Effector CD8-positive, alpha-beta T cell (primary cell): ENCODE measurements at places on chromosomes 4 and X.

DNA sequence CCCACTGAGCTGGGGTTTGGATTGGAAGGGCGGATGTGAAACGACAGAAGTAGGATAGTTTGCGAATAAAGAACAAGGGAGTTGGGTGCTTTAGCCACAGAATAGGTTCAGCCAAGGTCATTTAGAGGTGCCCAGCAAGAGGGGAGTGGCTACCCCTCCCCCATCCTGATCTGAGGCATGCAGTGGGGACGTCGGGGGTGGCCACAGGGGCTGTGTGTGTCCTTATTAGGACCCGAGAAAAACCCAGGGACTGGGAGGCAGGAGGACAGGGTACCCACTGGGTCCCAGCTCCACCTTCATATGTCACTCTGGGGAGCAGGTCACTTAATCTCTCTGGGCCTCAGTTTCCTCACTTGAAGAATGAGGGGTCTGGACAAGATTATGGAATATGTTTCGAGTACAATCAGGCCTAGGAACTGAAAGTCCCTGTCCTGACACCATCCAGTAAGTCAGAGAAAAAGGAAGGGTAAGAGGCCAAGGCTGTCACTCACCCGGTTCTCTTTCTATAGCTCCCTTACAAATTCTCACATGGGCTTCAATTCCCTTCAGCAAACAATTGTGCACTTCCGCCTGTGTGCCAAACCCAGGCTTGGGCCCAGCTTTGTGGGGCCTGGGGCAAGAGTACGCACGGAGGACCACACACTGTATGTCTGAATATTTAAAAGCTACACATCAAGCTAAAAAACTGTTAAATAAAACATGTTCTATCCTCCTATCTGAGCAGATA, 4.2 kb upstream of the NYX start:
- DNase-seq = no peak

DNA sequence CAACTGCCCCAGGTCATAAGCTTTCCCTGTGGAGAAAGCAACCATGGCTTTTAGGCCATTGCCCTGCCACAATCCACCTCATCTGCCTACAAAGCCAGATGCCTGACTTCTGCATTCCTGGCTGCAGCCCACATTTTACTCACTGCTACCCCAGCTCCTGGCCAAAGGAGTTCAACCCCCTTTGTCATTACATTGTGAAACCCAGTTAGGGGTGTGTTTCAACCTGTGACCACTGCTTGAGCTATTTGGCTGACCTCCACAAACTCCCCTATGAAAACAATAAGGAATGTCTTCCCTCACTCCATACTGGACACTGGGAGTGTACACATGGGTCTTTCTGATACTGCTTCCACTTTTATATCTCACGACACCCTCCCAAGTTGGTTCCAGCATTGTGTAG, 589.2 kb downstream of the SH3BGRL start:
- no peak for DNase-seq

DNA sequence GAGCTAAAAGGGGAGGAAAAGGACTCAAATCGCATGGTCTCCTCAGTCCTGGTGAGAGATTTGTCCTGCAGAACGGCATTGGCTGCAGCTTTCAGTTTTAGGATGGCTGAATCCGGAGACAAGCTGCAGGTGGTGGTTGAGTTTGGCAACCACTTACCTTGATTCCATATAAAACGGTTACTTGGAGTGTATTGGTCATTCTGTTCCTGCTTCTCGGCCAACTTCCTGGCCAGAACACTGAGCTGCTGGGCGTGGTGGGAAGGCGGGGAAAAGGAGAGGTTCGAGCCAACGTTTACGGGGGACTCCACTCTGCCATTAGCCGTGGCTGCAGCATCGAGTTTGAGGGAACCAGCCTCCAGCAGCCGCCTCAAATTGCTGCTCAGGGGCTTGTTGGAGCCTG, 36.1 kb downstream of the ZNF827 start:
- no peak for DNase-seq

- no peak for DNase-seq
Measured at GRCh38 chr4:15488658-15489470, 19.2 kb downstream of the CC2D2A start.

DNA sequence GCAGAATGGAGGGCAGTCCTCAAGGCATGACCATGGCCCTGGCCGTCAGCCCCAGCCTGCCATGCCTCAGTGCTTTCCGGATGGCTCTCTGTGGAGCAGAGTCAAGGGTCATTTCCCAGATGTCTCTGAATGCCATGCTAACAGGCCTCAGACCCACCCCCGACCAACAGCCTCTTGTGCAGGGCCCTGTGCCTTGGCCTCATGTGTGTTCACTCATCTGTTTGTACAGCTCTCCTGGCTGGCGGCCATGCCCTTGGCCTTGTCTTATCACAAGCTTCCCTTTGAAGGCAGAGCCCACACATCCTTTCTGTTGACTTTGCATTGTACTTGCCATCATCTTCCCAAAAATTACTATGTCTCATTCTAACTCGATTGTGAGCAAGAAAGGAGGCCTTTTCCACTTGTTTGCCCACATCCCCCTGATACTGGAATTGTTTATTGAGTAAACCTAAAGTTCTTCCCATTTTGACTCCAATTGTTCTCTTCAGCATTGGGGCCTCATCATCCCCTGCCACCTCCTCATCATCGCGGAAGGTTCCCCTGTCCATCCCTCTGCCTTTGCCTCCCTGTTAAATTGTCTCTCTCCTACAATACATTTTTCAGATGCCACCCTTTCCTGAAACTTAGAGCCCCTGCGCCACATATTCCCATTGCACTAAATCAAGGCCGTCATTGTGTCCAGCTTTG, 6.3 kb downstream of the CA5B start:
- no peak for DNase-seq

- DNase-seq = no peak
Measured at GRCh38 chr4:123476089-123476488, 79.5 kb downstream of the SPRY1 start.

- DNase-seq = no peak
Measured at GRCh38 chr4:125198916-125199315, 115.8 kb upstream of the FAT4 start.

GRCh38 chr4:102217345-102217744, 127.9 kb downstream of the SLC39A8 start:
- no peak for DNase-seq
